NCI-H460 (cell line): ENCODE measurements at places on chromosomes 4 and X. TPM values are rescaled to one million over a fixed set of nuclear protein-coding genes. Genes with fewer than 3 reads are reported as not detected.

The CHRDL1 gene
- total RNA-seq, result 0.12 TPM in 1 of 2 replicates, not detected in the other

The RNF212 gene
- total RNA-seq, result 9.9 and 13.3 TPM in 2 replicates

The GLOD5 gene
- total RNA-seq, result not detected in 2 replicates

The UCP1 gene
- total RNA-seq, result not detected in 2 replicates

The SERPINA7 gene
- total RNA-seq, result not detected in 2 replicates

The GABRQ gene
- 0.02 and 0.06 TPM in 2 replicates for total RNA-seq

The SOWAHB gene
- total RNA-seq, result not detected in 2 replicates

The SPARCL1 gene
- total RNA-seq, result not detected in 2 replicates

The EPHA5 gene
- total RNA-seq, result 21.5 and 21.7 TPM in 2 replicates

The FRG1 gene
- 39.9 and 41.8 TPM in 2 replicates for total RNA-seq

The HSFX3 gene
- total RNA-seq, result not detected in 2 replicates

The CXorf49 gene
- total RNA-seq, result not detected in 2 replicates

The HSFX4 gene
- not detected in 2 replicates for total RNA-seq

The TMEM156 gene
- total RNA-seq, result 5.8 and 7.2 TPM in 2 replicates

The AP1S2 gene
- 27.3 and 32.2 TPM in 2 replicates for total RNA-seq

The GABRA4 gene
- total RNA-seq, result not detected in 2 replicates

The MAGEB1 gene
- total RNA-seq, result not detected in 2 replicates

The VCX gene
- not detected in 2 replicates for total RNA-seq

The CYTL1 gene
- total RNA-seq, result not detected in 2 replicates

The PDGFRA gene
- 0.05 TPM in 1 of 2 replicates, not detected in the other for total RNA-seq

The C4orf36 gene
- 0.20 TPM in 1 of 2 replicates, not detected in the other for total RNA-seq

The BEX2 gene
- 33.3 and 41.1 TPM in 2 replicates for total RNA-seq
